ENCODE measurements at places on chromosomes 3 and 15.

- DNase-seq = no peak
These were observed 43.0 kb upstream of the SCAANT1 start for GRCh38 chr3:63955036-63955650.

- DNase-seq = no peak
These were observed 114.3 kb upstream of the UBE2E1 start for GRCh38 chr3:23691357-23691895.

DNA sequence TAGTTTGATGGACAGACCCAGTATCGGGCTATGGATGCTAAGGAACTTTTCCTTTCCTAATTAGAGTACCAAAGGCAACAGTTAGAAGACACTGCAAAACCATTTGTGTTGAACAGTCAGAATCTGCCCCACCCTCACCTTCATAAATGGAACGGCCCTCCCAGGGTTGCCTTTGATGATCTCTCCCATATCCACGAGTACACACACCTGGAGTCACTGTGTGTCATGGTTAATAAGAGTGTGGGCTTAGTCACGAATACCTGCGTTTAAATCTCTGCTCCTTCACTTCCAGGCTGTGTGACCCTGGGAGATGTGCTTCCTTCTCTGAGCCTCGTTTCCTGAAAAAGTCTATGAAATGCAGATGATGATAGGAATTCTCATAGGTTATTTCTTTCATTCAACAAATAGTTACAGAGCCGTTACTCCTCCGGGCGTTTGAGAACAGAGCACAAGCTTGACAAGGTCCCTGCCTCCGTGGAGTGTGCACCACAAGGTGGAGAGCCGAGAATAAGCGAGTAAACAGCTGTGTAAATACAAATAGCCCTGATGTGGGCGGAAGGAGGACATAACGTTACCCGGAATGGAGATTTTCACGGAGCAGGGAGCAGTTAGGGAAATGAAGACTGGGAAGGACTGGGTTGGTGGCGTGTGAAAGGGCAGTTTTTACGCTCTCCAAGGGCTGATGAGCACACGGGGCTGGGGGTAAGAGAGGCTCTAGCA is 6.7 kb downstream of the SLC51A start:
- DNase-seq = no peak

GRCh38 chr3:184323696-184324095 is 9.3 kb downstream of the EIF4G1 start:
- DNase-seq = no peak

DNA sequence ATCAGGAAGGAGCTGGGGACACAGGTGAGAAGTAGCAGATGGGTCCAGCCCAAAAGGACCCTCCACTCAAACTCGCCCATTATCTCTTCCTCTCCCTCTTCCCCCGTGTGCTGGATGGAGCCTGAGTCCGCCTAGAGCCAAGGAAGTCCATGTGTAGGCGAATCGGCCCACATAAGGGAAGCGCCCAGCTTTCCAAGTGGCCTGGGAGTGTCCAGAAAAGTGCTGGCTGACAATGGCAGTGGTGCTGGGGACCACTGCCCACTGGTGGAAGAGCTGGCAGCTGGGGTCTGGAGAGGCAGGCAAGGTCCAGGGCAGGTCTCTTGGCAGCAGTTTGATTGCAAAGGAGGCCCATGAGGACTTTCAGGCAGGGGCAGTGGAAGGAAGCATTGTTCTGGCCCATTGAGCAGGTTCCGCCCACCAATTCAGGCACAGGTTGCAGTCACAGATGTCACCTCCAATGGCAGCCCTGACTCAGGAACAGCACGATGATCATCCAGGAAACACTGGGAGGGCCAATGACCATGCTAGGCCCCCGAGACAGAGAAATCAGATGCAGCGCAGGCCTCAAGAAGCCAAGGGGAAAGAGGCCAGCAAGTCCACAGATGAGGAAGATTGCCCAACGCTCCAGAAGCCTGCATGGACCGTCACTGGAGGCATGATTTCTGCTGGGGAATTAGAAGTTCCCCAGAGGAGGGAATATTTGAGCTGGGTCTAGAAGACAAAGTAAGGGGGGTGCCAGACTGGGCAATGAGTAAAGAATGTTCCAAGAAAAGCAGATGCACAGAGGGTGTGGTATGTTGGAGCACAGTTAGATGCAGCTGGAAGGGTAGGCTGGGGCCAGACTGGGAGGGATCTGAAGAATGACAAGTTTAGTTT is 3.0 kb downstream of the MFGE8 start:
- DNase-seq = no peak

GRCh38 chr15:76529911-76530310 is 193.3 kb downstream of the ISL2 start:
- no peak for DNase-seq

GRCh38 chr3:78812166-78812565 is 955.6 kb downstream of the ROBO1 start:
- no peak for DNase-seq

DNA sequence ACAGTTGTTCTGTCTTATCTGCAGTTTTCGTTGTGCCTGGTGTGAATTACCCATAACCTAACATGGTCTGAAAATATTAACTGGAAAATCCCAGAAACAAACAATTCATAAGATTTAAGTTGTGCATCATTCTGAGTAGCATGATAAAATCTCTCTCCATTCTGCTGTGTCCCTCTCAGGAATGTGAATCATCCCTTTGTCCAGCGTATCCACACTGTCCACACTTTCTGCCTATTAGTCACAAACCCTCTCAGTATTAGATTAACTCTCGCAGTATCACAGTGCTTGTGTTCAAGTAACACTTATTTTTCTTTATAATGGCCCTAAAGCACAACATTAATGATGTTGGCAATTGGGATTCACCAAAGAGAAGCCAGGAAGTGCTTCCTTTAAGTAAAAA is 203.2 kb downstream of the CGGBP1 start:
- no peak for DNase-seq

- DNase-seq = no peak
These were observed 22.4 kb downstream of the LIPC start for GRCh38 chr15:58453931-58454793.

DNA sequence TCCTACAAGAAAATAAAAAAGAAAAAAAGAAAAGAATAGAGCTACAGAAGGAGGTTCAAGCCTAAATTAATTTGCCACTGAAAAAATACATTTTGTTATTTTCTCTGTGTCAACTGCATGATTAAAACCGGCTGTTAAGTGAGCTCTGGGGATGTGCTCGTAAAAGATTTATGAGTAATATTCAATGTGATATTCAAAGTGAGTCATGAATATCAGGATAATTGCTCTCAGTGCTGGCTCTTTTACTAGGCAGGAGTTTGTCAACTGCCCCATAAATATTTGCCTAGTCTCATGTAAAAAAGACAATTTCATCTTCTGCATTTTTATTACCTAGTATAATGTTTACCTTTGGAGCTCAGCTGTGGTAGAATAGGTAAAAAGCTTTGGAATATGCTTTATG is 78.9 kb downstream of the CDIN1 start:
- DNase-seq = no peak

DNA sequence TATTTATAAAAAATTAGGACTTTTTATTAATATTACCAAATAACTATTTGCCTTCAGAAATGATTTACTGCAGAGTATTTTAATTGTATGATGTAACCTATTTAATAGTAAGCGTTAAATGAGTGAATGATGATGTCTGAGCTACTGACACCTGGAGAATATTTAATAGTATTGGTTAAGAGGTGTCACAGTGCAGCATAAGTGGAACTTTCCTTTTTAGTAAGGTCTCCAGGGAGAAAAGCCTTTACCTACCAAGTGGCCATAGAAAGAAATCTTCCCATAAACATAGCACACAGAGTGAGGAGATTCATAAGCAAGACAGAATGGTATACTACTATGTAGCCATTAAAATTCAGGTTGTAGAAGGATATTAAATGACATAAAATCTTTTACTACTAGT is 441.7 kb downstream of the TBL1XR1 start:
- DNase-seq = no peak

- DNase-seq = no peak
These were observed 15.4 kb upstream of the CADM2 start for GRCh38 chr3:84943379-84943778.

DNA sequence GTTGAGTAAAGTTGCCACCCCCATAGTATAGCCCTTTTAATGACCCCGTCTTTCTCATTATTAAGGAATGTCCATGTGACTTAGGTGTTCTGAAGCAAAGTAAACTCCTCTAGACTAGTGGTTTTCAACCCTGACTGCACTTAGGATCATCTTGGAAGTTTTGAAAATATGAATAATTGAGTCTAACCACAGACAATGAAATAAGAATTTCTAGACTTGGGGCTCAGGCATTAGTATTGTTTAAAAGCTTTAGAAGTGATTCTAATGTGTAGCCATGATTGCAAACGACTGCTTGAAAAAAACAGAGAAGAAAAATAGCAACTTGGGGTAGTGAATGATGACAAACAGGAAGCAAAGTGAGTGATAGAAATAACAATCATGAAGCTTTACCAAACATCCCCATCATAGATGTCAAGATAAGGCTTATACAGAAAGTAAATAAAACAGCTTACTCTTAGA is 35.0 kb downstream of the ALCAM start:
- DNase-seq = no peak

DNA sequence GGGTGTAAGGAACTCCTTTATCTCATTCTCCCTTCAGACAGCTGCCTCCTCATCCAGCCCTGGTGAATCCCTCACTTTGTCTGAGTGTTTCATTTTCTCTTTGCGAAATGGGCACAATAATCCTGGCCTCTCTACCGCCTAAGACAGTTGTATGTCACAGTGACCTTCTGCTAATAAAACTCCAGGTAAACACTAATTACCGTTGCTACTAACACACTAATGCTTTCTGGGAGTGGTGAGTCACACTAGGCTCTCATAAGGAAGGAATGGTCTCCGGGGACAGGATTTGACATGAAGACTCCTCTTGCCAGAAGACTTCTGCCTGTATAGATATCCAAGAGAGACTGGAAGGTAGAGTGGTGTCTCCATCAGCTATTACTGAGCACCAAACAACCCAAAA is 71.7 kb upstream of the SNRK start:
- DNase-seq = no peak

DNA sequence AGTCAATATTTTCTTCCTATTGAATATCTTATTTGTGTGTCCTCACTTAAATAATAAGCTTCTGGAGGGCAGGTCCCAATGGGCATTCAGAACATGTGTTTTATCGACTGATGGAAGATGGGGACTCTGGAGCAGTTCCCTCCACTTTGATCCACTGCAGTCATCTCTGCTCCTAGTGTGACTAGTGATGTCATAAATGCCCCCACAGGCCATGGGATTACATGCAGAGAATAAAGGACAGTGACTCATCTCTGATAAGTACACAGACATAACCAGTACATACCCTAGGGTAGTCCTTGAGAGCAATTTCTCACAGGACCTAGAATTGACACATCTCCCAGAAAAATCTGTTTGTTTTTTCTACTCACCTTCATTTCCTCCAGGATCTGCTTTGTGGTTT is 49.4 kb upstream of the FMN1 start:
- DNase-seq = no peak

DNA sequence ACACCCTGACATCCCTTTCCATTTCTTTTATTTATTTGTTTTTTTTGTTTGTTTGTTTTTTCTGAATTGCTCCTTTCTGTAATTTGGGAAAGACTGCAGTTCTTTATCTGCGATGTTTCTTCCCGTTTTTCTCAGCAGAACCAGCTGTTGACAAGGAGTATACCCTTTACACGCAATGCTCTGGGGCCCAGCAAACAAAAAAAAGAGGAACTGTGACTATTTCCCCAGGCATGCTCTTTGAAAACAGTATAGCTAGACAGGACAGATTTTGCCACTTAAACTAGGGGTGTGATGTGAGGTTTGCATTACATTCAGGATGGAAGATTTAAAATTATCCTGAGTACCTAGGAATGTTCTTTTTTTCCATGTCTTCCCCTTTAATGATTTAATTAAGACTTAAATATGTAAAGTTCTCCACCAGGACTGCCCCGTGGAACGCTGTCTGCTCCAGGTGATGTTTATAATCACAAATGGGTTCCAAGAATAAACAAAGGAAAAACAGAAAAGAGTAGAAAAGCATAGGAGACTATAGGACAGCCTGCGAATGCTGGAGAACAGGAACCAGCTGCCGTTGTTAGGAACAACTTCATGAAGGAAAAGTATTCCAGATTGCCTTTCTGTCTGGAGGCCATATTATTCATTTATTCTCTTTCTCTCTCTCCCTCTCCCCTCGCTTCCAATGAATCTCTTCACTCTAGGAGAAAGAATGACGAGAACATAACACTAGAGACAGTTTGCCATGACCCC is 43.3 kb downstream of the TGFBR2 start:
- no peak for DNase-seq

DNA sequence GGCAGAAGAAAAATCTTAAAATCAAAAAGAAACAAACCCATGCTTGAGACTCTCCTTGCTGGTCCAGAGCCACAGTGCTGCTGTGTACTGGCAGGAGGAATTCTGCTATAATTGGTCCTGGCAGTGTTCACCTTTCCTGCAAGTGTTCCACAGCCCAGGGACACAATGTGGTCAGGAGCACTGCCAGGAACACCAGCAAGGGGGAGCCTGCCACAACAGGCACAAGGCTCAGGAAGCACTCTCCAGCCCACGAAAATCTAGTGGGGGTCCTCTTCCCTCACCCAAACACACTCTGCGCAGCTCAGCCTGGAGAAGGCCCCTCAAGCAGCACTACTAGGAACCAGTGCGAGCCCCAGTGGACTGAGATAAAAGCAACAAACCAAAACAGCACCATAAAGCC is 92.9 kb downstream of the UBE3A start:
- no peak for DNase-seq

- DNase-seq = no peak
These were observed 98.9 kb downstream of the CHSY1 start for GRCh38 chr15:101152914-101153313.

GRCh38 chr15:40277471-40277870 is 5.4 kb downstream of the ANKRD63 start:
- no peak for DNase-seq

GRCh38 chr3:104190681-104191080 is 1176.0 kb upstream of the ALCAM start:
- DNase-seq = no peak

DNA sequence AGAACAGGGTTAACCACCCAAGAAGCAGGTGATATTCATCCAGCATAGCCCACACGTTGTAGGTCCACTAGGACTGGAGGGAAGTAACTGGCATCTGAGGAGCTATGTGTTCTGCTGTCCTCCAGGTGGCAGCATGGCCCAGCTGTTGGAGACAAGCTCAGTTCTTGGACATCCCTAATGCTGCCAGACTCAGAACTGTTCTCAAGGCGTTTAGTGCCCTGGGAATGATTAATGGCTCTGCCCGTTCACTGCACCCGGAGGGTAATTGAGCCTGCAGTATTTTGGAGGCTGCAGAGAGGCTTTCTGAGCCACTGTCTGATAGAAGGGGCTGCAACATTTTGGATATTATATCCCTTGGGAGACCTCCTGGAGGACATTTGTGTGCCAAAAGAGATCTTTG is 521.3 kb upstream of the SEMA6D start:
- DNase-seq = no peak

- no peak for DNase-seq
These were observed 116.9 kb upstream of the LRRFIP2 start for GRCh38 chr3:37291275-37291700.

GRCh38 chr15:50098545-50098944 is 20.5 kb downstream of the ATP8B4 start:
- DNase-seq = no peak

DNA sequence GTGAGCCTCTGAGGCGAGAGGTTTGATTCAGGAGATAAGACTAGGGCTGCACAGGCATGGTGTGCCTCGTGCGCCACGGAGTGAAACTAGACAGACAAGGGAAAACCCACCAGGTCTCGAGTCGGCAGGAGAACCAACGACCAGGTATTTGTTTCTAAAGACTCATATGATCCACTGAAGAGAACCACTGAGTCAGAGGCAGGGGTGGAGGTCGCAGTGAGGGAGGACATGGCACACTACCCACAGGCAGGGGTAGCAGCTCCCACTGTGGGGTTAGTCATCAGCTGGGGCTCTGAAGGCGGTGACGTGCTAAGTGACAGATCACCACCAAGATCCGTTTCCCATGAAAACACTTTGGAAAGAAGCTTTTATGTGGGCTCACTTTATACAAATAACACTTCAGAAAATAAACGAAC is 45.7 kb downstream of the CHSY1 start:
- DNase-seq = peak; percentile 39

All from activated naive CD4-positive, alpha-beta T cell (primary cell).